SJCRH30 (cell line): ENCODE measurements at places on chromosomes 16 and 17.
A peak's percentile ranks its signal among the peaks of the same experiment; 100 is the strongest.

GRCh38 chr16:69444873-69445517 is 20.6 kb downstream of the CYB5B start:
- no peak for DNase-seq

- DNase-seq = no peak
Measured at GRCh38 chr17:29342158-29342765, 47.9 kb upstream of the TAOK1 start.

DNA sequence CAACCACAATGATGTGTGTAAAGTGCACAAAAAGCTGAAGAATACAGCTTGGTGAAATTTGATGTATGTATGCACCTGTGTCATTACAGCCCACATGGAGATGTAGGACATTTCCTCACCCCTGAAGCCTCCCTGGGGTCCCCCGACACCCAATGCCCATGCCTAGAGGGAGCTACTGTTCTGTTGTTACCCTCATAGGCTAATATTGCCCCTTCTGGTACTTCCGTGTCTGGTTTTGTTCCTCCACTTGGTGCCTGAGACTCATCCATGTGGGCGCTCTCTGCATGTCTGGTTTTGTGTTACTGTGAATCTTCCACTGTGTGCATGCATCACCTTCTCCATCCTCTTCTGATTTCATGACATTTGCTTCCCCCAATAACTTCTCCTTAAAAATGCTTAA is 18.6 kb downstream of the TNFRSF13B start:
- no peak for DNase-seq

- no peak for DNase-seq
Measured at GRCh38 chr17:64209356-64209941, 53.6 kb downstream of the TEX2 start.

DNA sequence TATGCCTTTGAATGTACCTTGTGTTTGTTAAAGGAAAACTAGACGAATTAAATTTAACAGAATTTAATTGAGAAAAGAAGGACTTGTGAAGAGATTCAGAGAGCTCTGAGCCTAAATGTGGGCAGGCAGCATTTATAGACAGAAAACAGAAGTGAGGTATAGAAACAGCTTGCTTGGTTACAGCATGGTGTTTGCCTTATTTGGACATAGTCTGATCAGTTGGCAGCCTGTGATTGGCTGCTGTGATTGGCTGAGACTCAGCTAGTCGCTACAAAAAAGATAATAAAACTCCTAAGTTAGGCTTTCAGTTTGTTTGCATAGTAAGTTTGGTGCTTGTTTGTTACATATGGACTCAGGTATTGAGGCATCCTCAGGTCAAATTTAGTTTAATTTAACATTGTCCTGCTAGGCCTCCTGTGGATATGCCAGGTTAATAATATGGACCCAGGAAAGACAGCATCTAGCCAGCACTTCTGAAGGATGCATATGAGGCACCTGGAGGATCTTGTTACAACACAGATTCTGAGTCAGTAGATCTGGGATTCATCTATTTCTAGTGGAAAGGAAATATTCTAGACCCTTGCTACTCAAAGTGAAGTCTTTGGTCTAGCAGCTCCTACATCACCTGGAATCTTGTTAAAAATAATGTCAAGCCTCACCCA is 43.4 kb downstream of the SLFN5 start:
- no peak for DNase-seq

DNA sequence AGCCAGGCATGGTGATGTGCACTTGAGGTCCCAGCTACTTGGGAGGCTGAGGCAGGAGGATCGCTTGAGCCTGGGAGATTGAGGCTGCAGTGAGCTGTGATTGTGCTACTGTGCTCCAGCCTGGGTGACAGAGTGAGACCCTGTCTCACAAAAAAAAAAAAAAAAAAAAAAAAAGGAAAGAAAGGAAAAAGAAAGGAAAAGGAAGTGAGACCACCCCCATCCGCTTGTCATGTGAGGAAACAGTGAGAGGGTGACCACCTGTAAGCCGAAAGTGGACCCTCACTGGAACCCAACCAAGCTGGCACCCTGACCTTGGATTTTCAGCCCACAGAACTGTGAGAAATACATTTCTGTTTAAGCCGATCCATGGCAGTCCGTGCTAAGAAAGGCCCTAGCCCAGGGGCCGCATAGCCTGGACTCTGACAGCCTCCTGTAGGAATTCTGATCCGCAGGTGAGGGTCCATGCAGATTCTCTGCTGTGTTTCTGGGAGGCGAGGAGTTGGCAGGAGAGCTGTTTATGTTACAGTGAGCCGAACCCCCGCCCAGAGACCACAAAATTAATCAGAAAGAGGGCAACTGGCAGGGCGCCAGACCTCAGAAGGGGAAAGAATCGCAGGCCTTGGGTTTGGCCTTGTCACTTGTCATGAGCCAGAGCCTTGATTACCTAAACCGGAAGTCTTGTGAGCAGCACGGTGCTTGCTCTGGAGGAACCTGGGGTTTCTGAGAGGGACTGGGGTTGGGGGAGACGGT is 945 bp downstream of the SGSH start:
- peak; percentile 98 for DNase-seq

- no peak for DNase-seq
Measured at GRCh38 chr16:80968386-80969113, 38.1 kb downstream of the CMC2 start.

DNA sequence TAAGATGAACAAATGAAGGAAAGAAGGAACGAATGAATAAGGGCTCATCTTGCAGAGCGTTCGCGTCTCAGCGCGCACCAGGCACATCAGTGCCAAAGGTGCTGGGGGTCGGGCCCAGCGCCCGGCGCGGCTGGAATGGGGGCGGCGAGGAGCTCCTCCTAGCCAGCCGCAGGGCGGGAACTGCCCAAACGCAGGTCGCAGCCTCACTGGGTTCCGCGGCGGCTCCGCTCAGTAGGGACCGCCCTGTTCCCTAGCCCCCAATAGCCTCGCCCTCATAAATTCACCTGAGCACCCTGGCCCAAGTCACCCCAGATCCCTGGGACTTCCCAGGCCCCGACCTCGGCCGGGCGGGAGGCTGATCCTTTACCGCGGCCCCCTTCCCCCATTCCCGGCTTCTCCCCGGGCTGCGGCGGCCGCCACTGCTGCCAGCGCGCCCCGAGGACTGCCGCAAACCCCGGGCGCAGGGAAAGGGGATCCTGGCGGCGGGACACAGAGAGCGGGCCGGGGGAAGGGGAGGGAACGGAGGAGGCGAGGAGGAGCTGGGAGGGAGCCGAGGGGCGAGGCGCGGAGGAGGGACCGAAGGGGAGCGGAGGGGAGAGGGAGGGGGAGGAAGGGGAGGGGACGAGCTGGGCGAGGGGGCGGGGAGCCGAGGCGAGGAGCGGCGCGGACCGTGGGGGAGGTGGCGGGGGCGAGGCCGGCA is 377 bp upstream of the CRHR1 start:
- peak; percentile 53 for DNase-seq

- DNase-seq = no peak
Measured at GRCh38 chr16:73056921-73057290, 9.0 kb upstream of the ZFHX3 start.

- DNase-seq = no peak
Measured at GRCh38 chr16:6861815-6862477, 470.7 kb upstream of the RBFOX1 start.

DNA sequence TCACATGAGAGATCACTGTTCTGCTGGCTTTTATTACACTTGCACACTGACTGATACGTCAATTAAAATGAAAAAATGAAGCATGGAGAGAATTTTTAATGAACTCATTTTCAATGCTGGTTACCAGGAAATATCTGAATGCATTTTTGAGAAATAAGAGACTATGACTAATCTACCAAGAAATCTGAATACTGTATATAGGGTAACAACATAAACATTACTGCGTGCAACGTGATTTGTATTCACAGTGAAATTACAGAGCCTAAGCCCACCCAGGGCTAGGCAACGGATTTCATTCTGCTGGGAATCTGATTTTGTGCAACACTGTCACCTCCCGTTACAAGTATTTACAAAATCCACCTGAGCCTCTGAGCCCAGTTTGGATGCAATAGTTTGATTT is 23.8 kb upstream of the LCMT1 start:
- DNase-seq = peak; percentile 56

- no peak for DNase-seq
Measured at GRCh38 chr17:71741836-71742235, 379.0 kb upstream of the SOX9 start.

- no peak for DNase-seq
Measured at GRCh38 chr17:64515419-64515818, 8.6 kb downstream of the CEP95 start.

GRCh38 chr17:18074566-18075272 is 13.0 kb upstream of the DRG2 start:
- no peak for DNase-seq

GRCh38 chr16:79013930-79014660 is 586.4 kb downstream of the MAF start:
- no peak for DNase-seq

GRCh38 chr16:35746963-35747657 is 2287.7 kb downstream of the TP53TG3F start:
- DNase-seq = no peak

GRCh38 chr16:19166500-19166899 is 1.5 kb upstream of the SYT17 start:
- no peak for DNase-seq

DNA sequence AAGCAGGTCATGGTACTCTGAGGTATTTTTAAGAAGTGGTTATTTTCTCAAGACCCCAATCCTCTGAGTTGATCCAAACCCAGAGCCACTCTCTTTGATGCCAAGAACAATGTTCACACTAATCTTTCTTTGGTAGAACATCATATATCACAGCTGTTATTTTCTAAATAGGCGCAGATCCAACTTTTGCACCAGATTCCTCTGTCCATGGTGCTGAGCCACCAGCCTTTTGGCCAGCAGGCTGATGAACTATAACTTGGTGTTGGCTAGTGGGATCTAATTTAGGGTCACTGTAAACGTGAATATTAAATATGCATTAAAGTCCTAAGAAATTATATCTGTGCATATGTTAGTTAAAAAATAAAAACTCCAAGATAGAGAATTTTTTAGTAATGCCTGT is 7.0 kb upstream of the ZKSCAN2 start:
- DNase-seq = peak; percentile 70

- peak; percentile 35 for DNase-seq
Measured at GRCh38 chr17:29433541-29433940, 43.4 kb downstream of the TAOK1 start.

GRCh38 chr16:77331802-77332586 is 102.8 kb downstream of the ADAMTS18 start:
- no peak for DNase-seq

DNA sequence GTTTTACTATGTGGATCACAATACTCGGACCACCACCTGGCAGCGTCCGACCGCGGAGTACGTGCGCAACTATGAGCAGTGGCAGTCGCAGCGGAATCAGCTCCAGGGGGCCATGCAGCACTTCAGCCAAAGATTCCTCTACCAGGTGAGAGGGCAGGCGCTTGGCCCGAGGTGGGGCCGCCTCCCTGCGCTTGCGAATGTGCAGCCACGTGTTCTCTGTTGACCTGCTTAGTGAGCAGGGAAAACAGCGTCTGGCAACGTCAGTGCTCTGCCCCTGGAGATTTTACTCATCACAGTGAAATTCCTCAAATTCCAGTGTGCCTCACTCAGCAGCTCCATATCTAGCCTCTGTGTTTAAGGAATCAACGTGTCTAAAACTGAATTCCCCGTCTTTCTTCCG is 33.4 kb upstream of the CLEC18A start:
- peak; percentile 39 for DNase-seq

DNA sequence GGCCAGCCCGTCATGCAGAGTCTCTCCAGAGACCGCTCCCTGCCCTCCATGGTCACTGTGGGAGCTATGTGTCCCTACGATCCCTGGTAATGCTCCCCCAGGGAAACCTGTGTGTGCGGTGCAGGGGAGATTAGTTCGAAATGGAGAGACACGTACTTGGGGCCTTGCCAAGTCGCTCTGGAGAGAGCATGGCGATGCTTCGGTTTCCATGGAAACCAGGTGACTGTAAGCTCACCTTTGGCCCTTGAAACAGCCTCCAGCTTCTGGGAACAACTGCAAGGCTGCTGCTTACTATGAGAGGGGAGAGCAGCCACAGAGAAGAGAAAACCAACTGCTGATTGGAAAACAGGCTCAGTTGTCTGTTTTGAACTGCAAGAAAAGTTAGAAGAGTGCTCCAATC is 879.7 kb upstream of the EEF2KMT start:
- no peak for DNase-seq

- no peak for DNase-seq
Measured at GRCh38 chr16:965036-965395, 5.8 kb downstream of the LMF1 start.
